ENCODE measurements at places on chromosomes 5 and 9. TPM values are rescaled to one million over a fixed set of nuclear protein-coding genes. Genes with fewer than 3 reads are reported as not detected.

THBS4 gene
- total RNA-seq: 18.6 TPM

DNA sequence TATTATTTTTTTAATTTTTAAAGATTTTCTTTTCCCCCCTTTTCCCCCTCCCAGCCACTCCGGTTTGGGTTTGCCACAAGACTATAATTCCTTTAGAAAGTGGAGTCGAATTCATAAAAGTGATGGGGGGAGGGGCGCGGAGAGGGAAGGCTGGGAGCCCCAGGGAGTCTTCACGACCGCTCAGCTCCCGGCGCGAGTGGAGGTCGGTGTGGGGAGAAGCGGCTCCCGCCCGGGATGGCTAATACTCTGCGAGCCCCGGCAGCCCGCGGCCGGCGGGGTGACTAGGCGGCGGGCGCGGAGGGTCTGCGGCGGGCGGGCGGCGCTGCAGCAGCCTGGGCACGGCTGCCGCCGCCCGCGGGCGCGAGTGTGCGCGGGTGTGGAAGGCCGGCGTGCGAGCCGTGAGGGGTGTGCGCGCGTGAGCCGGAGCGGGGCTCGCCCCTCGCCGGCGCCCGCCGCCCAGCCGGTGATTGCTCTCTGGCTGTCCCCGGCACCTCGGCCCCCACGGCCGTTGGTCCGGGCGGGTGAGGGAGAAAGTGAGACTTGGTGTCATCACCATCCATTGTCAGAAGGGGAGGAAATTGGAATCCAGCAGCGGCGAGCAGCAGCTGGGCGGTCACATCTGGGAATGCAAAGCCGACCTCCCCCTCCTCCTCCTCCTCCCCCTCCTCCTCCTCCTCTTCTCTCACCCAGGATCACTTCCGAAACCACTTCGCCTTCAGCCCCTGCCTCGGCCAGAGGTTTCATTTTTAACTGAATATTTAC is at the start of gene PARP8:
TSS of gene PARP8 (plus strand) at position 377 of the 762 bp plus-strand sequence. CDS start 459 bp downstream, outside the sequence.
- DNase-seq: peak; percentile 76

DNA sequence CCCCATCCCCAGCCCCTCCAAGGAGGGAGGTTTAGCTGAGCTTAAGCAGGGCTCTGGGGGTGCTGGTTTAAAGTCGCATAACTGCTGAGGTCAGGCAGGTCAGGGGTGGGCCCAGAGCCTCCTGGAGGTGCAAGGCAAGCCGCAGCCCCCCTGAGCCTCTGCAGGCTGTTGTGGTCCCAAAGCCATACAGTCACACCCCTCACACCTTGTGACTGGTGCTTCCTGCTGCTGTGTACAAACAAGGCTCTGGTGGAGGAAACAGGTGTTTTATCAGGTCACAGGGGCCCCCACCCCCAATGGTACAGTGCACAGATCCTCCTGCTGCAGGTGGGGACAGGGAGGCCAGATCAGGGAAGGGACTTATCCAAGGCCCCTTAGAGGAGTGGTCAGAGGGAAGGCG is 8.0 kb downstream of the TCF7 start:
- no peak for DNase-seq

C5orf52 gene
- total RNA-seq: not detected

GRIN3A gene
- total RNA-seq: not detected

DNA sequence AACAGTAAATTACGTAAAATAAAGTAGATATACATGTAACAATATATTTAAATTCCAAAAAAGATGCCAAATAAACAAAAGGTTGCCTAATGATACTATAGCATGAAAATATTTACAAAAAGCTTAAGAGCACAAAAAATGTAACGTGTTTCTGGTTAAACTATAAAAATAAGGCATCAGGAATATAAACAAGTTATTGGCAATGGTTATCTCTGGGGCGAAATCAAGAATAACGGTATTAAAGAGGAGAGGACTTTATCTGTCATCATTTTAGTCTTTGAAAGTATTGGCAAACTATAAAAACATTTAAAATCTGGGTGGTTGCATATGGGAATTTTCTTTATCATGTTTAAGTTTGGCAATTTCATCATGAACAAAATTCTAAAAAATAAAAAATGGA is 1599.2 kb downstream of the MAT2B start:
- DNase-seq: no peak

DNA sequence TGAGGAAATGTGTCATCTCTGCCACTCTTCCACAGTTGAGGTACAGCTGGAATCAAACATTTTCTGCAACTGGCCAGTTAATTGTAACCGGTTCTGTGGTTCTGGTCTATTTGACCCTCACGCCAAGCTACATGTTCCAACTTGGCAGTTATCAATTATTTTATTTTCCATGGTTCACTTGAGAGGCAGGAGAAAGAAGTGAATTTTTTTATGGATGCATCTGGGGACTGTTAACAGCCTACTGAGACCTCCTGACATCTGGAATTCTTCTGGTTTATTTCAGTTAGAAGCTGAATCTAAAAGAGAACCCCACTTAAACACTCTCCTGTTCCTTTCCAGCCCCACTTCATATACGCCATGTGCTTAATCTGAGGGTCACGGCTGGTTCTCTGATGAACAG is 372.3 kb downstream of the DNAH5 start:
- no peak for DNase-seq

DMRT3 gene
- not detected for total RNA-seq

- DNase-seq: no peak
Observed at GRCh38 chr5:56206126-56206910, 26.8 kb downstream of the ANKRD55 start.

SEMA5A gene
- total RNA-seq: 4.3 TPM

HRCT1 gene
- not detected for total RNA-seq

LECT2 gene
- total RNA-seq: not detected
